ENCODE measurements at places on chromosomes 4 and X.

- DNase-seq = peak; percentile 8
Observed at GRCh38 chr4:184384810-184385557, 89.4 kb downstream of the IRF2 start.

GRCh38 chr4:83830138-83830888 lies 294.4 kb downstream of the GPAT3 start:
- DNase-seq = no peak

DNA sequence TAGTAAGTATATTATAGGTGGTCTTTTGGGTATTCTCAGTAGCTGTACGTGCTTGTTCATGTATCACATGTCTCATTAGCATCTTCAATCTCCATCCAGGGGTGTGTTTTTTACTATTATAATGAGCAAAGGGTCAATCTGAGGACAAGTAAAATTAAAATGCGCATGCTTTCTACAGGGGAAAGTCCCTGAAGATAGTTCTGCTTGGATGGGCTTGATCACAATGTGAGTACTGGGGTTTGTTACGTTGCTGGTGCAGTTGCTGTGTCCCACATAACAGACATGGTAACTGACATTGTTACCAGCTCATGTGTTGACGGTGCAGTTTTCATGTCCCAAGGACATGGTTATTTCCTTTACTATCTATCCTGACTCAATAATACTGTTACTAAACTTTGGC lies 65.9 kb downstream of the UCHL1 start:
- no peak for DNase-seq

- DNase-seq = no peak
Observed at GRCh38 chr4:155766622-155767021, 7.8 kb downstream of the GUCY1B1 start.

DNA sequence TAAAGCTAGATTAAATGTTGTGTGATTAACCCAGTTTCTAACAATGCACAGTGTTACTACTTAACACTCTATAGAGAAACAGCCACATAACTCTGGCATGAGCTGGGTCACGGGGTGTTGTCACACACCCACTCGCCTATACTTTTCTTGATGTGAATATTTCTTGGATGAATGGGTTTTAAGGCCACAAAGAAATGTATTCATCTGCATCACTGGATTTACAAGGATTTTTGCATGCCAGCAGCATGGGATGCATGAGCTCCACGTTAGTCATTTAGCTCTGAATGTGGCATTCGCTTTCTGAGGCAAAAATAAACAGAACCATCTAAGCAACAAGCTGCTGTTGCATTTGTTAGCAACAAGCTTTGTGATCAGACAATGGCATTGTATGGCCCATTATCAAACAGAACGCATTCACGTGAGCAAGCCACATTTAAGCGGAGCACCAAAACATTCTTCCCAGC lies 89.7 kb downstream of the LRP2BP start:
- DNase-seq = peak; percentile 92

DNA sequence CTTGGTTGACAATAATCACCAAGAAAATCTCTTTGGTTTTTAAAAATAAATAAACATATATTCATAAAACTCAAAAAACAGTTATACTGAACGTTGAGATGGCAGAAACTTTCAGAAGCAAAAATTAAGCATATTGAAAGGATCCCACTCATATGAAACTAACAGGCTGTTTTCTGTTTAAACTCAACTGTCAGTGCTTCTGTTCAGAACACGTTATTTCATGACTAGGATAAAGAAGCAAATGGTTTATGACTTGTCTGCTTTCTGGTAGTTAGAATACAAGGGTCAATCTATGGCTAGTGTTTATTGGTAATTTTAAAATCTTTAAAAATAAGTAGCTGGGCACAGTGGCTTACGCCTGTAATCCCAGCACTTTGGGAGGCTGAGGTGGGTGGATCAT lies 4.1 kb downstream of the GPR82 start:
- DNase-seq = no peak

GRCh38 chr4:138612428-138612827 lies 370.3 kb upstream of the SLC7A11 start:
- DNase-seq = no peak

GRCh38 chr4:68272380-68272779 lies 26.9 kb upstream of the TMPRSS11B start:
- DNase-seq = no peak

- DNase-seq = no peak
Observed at GRCh38 chr4:7055111-7055989, 12.2 kb downstream of the TADA2B start.

GRCh38 chr4:47031011-47031678 lies at the start of gene GABRB1:
GABRB1 (plus strand) TSS chr4:47031567.
- DNase-seq = peak; percentile 8

DNA sequence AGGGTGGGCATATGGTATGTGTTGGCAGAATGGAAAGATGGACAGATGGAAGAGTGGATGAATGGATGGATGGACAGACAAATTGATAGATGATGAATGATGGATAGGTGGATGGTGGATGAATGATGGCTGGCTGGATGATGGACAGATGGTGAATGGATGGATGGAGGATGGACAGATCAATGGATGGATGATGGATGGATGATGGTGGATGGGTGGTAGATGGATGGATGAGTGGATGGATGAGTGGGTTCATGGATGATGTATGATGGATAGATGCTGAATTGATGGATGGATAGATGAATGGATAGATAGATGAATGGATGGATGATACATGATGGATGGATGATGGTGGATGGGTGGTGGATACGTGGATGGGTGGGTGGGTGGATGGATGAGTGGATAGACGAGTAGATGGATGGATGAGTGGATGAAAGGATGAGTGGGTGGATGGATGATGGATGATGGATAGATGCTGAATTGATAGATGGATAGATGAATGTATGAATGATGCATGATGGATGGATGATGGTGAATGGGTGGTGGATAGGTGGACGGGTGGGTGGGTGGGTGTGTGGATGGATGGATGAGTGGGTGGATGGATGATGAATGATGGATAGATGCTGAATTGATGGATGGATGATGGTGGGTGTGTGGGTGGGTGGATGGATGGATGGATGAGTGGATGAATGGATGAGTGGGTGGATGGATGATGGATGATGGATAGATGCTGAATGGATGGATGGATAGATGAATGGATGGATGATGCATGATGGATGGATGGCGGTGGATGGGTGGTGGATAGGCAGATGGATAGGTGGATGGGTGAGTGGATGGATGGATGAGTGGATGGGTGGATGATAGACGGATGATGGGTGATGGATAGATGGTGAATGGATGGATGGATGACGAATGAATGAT lies 249.6 kb downstream of the AFAP1 start:
- DNase-seq = no peak

GRCh38 chr4:57044279-57044678 lies 65.6 kb downstream of the POLR2B start:
- no peak for DNase-seq

DNA sequence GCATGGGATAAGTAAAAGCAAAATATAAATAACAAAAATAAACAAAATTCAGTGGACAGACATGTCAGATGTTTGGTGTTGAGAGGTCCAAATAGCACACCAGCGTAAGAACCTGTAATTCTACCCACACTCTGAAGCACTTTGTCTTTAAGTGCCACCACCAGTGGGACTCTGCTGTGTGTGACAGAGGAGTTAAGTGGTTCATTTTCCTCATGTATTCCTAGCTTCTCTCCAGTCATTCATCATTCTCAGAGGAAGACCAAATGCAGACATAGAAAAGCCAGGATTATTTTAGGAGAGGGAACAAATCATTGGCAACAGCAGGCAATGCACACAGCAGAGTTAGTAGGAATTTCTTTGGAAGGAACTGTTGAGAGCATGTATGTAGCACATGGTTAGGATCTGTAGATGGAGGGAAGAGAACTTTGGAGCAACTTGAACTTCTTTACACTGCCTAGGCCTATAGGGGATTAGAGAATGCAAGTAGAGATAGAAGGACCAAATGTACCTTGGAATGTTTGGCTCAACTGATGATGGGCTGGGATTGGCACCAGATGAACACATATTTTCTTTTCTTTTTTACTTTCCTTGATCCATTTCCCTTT lies 43.0 kb upstream of the ARHGAP24 start:
- DNase-seq = no peak

DNA sequence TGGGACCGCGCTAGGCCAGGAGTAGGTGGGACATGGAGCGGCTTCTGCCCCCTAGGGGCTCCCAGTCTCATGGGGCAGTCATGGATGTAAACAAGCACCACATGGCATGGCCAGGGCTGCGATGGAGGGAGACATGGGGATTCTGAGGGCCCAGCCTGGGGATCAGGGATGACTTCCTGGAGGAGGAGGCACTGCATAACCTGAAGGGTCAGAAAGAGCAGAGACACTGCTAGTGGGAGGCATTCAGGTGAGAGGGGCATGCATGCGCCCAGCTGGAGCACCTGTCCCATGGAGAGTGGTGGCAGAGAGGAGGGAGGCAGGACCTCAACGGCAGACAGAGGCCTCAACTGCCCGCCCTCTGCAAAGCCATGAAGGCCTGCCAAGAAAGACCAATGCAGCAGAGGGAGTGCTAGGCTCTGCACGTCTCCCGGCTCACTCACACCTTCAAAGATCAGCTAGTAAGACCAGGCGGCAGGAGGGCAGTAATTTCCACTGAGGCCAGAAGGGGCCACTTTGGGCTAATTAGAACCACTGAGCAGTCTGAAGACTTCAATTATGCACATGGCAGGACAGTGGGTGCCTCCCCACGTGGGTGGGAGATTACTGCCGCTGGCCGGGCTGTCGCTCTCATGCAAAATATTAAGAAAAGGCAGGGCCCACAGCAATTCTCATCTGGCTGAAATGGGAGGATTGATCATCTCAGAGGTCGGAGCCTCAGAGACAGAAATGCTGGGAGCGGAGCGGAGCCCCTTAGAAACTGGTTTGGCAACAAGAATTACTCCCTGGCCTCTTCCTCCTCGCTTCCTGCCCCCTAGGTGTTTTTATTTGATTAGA lies 69.6 kb downstream of the PPP2R2C start:
- no peak for DNase-seq

GRCh38 chr4:115433491-115433890 lies 320.1 kb upstream of the NDST4 start:
- DNase-seq = no peak

- DNase-seq = no peak
Observed at GRCh38 chrX:23930894-23931604, 23.2 kb downstream of the CXorf58 start.

DNA sequence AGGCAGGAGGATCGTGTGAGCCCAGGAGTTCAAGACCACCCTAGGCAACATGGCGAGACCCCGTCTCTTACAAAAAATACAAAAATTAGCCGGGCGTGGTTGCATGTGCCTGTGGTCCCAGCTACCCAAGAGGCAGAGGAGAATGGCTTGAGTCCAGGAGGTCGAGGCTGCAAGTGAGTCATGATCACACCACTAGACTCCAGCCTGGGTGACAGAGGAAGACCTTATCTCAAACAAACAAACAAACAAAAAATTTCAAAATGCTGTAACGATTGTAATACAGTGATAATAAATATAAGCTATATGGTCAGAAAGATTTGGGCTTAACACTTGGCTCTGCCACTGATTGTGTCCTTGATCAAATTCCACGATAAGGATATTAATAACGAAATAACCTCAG lies 24.2 kb downstream of the SLC25A4 start:
- no peak for DNase-seq

DNA sequence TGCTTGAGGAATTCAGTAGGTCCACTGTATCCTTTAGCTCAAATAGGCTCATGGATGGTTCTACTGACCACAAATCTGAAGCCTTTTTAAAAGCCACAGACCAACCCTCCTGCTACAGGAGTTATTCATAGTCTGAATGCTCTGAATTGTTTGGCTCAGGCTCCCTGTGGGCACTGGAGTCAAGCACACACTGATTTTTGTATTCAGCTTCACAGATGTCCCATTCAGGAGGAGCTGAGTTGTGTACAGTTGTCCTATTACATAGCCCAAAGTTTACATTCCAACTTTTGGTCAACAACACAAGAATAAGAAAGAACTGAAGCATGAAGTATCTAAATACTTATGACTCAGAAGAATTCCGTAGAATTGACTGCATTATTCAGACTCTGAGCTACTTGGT lies 243.9 kb downstream of the UNC5C start:
- DNase-seq = peak; percentile 6

- no peak for DNase-seq
Observed at GRCh38 chr4:152038238-152038637, 277.4 kb upstream of the GATB start.

GRCh38 chrX:11462648-11463047 lies 169.4 kb downstream of the AMELX start:
- DNase-seq = no peak

- DNase-seq = no peak
Observed at GRCh38 chr4:95674521-95674981, 125.8 kb upstream of the UNC5C start.

GRCh38 chrX:1676866-1677265 lies 62.0 kb downstream of the ASMT start:
- DNase-seq = no peak

GRCh38 chr4:120318196-120318846 lies 251.7 kb upstream of the MAD2L1 start:
- no peak for DNase-seq

DNA sequence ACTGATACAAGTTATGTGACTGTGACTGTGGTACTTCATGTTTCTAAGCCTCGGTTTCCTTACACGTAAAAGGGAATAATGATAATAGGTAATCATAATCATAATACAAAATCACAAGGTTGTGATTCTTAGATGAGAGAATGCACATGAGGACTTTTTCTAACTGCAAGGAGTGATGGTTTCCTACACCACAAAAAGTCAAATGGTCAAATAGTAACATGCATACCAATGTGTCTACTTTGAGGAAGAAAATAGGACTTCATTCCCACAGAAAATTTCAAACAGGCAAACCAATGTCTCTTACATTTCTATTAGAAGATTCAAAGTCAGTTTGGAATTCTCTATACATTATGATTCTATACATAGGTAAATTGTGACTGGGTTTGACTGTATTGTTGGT lies 368.7 kb upstream of the FTHL17 start:
- DNase-seq = no peak

DNA sequence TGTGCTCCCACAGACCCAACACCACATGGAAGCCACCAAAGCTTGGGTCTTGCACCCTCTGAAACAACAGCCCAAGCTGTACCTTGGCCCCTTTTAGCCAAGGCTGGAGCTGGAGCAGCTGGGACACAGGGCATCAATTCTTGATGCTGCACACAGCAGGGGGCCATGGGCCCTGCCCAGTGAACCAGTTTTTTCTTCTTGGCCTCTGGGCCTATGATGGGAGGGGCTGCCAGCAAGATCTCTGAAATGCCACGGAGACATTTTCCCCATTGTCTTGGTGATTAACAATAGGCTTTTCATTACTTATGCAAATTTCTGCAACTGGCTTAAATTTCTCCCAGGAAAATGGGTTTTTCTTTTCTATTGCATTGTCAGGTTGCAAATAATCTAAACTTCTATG lies 49.0 kb downstream of the SPANXA2 start:
- no peak for DNase-seq

- no peak for DNase-seq
Observed at GRCh38 chr4:128715616-128716015, 93.9 kb upstream of the JADE1 start.

GRCh38 chr4:17094159-17094875 lies 195.9 kb upstream of the LDB2 start:
- no peak for DNase-seq

GRCh38 chr4:95091272-95091671 lies 333.5 kb downstream of the BMPR1B start:
- DNase-seq = no peak

- DNase-seq = peak; percentile 25
Observed at GRCh38 chr4:188971125-188971524, 831.9 kb downstream of the TRIML1 start.

- DNase-seq = no peak
Observed at GRCh38 chr4:138981930-138982390, 33.6 kb upstream of the NOCT start.

Measured in SW480 (cell line).